ENCODE measurements at places on chromosomes 12 and 14. TPM values are rescaled to one million over a fixed set of nuclear protein-coding genes. Genes with fewer than 3 reads are reported as not detected.

Gene BLTP3B
- total RNA-seq: 15.2 TPM

Gene FOXJ2
- total RNA-seq: 28.2 TPM

Gene LIN7A
- not detected for total RNA-seq

Gene SERPINA5
- total RNA-seq: not detected

Gene INSM2
- total RNA-seq: not detected

Gene A2ML1
- total RNA-seq: 17.3 TPM

Gene AKAP6
- total RNA-seq: 2.8 TPM

Gene CNTN1
- 0.37 TPM for total RNA-seq

Gene SIX6
- not detected for total RNA-seq

Gene SYNE2
- 94.2 TPM for total RNA-seq

Gene RESF1
- 33.8 TPM for total RNA-seq

Gene RTN1
- not detected for total RNA-seq

Gene PELI2
- total RNA-seq: 10.0 TPM

All from PC-9 (cell line).